ENCODE measurements at places on chromosomes 1 and 21.

- no peak for DNase-seq
Measured at GRCh38 chr1:232598133-232598532, 31.8 kb downstream of the SIPA1L2 start.

- DNase-seq: no peak
Measured at GRCh38 chr1:228039006-228039903, 32.5 kb downstream of the WNT3A start.

DNA sequence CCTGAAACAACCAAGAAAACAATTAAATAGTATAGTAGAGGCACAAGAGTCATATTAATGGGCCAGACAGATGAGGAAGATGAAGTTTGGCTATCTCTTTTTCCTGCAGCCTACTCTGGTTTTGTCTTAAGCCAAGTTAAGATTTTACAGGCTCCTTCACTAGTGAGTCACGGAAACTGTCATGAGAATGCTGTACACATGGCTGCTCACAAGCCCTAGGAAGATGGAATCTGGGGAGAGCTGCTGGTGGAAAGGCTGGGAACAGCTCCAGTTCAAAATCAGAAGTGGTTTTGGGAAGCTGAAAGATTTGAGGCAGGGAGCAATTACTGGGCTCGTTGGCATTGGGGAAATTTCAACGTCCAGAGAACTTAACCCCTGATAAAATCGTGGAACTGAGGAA, 46.4 kb upstream of the S1PR1 start:
- DNase-seq: no peak

DNA sequence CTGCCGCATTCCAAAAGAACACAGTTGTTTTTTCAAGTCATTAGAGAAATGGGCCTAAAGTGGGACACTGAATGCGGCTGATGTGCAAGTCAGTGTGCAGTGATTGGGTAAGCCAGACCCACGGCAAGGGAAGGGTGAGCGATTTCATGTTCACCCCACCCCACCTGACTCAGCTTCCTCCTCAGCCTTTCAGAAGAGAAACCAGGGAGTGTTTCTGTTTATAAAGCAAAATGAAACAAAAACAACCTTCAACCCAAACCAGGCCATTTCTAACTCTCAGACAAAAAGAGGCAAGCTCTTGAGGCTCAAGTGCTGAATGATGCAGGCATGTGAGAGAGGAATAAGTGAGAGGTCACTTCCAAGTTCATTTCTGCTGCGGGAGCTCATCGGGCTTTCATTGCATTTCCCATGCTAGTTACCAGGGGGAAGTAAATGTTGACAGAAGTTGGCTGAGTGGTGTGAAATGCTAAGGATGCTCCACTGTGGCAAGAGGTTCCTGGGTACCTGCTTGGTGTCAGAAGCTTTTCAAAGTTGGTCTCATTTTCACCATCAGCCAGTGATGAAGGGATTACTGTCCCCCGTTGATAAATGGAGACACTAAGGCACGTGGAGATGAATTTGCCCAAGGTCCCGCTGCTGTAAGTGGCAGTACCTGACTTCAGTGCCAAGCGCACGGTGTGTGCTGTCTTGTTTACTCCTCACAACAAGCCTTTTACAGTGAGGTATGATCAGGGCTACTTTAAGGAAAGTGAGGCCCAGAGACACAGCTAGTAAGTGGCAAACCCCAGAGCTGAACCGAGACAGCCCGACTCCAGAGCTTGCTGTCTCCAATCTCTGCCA, 29.1 kb downstream of the STPG1 start:
- DNase-seq: no peak

GRCh38 chr1:78622548-78622947, 2.3 kb downstream of the IFI44L start:
- DNase-seq: no peak

DNA sequence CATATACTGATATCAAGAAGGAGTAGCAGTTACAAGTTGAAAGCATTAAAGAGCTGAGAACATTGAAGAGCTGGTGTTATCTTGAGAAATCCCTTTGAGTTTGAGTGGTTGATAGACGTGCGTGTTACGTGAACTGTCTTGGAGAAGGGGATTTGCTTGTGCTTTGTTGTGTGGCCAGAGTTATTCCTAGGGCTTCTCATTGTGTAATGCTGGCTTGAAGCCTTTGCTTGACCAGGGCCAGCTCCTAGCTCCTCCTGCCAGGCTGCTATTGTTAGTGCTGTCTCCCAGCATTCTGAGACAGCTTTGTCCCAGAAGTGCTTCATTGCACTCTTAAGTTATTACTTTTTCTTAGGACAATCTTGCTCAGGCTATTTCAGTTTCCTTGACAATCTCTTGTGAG, 116.2 kb upstream of the KCNK2 start:
- no peak for DNase-seq

DNA sequence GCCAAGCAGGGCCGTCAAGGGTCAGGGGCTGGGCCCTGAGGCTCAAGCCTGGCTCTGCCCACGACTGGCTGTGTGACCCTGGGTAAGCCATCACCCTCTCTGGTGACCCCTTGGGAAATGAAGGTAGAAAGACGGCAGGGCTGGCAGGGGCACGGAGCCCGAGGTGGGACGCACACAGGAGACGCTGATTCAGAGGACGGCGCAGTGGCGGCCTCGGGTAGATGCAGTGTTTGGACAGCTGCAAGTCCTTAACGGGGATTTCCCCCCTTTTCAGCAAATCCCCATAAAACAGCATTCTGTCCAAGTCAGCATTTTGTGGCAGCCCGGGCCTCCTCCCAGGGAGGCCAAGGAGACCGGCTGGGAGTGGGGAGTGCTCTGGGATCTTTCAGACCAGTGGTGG, 16.7 kb downstream of the COL8A2 start:
- DNase-seq: no peak

DNA sequence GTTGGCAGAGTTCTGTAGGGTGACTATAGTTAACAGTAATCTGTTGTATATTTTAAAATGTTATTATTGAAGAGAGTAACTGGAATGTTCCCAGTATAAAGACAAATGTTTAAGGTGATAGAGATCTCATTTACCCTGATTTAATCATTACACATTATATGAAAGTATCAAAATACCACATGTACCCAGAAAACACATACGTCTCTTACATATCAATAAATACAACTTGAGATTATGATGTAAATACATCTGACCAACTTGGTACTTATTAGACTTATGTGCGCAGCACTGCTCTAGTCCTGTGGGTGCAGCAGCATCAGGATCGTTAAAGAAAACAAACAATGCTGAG, 670 bp upstream of the PARK7 start:
- no peak for DNase-seq
